ENCODE measurements at places on chromosomes 7 and 10.
A peak's percentile ranks its signal among the peaks of the same experiment; 100 is the strongest.

GRCh38 chr10:6593241-6593671 is 13.2 kb upstream of the PRKCQ start:
- no peak for DNase-seq

- DNase-seq, result no peak
These were observed 225.6 kb downstream of the ARL4A start for GRCh38 chr7:12913002-12913401.

GRCh38 chr10:73997461-73997786 is 492 bp upstream of the VCL start:
- DNase-seq, result no peak

DNA sequence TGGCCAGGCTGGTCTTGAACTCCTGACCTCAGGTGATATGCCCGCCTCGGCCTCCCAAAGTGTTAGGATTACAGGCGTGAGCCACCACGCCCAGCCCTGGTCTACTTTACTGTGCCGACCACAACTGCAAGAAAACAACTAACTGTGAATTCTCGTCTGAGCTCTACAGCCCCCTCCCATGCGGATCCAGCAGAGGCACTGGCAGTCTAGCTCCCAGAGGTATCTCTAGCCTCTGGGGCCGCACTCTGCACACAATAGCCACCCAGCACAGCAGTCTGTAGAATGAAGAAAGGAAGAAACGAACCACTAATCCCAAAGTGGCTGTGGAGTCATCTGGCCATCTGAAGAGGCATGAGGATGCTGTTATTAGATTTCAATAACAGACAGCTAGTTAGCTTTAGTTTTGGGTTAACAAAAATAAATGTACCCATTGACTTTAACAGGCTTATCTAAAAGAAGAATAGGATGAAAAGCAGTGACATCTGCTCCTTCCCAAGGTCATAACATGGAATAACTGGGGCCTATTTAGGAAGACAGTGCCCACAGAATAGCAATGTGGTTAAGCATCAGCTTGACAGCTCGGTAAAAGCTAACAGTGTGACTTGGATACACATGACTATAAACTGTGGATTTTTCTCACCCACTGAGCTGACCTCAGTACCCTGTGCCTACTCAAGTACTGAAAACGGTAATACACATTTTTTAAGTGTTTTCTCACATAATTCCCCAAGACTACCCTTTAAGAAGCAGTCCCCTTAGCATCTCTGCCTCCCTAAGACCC is 131.9 kb downstream of the TNS3 start:
- DNase-seq, result no peak

DNA sequence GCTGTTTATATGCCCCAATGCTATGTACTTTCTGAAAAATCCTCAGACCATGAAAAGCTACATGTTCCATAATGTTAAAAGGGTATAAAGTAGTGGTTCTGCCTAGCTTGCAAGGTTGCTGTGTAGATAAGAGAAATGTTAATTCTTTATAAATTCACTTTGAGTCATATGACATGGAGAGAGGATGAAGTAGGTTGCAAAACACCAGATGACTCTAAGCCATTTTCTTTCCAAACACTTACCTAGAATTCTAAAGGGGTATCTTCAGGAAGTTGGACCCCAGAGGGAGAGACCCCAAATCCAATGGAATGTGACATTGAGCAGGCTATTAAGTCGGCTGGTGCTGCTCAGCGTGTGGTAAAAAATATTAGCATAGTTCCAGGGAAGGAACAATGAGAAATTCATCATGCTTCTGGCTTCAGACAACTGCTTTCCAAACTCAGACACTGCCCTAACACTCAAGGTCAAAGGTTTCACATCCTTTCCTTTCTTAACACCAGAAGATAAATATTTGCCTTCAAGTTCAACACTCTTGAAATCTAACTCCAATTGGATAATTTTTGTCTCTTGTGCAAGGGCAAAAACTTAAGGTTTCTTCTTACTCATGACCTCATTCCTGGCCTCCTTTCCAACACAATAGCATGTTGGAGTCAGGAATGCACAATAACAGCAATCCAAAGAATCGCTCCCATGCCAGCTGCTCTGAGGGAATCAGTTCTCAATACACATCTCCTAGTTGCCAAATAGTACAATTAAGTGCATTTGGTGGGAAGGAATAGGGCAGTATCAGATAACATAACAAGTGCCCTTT is 100.7 kb upstream of the AFAP1L2 start:
- DNase-seq, result no peak

DNA sequence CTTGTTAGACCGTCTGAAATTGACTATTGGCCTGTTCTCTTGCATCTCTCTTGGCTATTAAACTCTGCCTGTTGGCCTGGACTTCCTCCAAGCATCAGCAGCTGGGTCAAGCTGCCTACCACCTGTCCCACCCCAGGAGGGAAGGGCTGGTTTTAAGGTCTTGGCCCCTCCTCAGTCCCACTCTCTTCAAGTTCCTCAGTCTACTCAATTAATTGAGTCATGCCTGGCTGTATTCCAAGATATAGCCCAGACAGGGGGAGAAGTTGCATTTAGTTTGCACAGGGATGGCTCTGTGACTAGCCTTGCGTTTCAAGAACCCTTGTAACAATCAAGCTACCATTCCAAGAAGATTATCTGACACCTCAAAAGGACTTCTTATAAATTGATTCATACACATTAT is 113.8 kb upstream of the GLI3 start:
- no peak for DNase-seq

DNA sequence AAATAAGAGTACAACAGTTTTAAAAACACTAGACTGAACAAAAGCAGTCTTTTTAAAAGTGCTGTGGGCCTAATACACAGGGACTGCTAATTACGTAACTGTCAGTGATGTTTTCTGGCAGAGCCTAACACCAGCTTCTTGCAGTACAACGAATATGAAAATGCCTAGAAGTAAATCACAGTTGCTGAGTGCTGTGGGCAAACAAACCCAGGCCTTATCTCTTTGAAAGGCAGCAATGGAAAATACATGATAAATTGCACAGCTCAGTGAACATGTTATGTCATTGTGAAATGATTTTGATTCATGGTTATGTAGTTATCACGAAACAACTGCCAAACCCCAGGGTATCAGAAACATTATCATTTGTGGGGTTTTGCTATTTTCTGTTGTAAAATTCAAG is 428.4 kb downstream of the GFRA1 start:
- no peak for DNase-seq

DNA sequence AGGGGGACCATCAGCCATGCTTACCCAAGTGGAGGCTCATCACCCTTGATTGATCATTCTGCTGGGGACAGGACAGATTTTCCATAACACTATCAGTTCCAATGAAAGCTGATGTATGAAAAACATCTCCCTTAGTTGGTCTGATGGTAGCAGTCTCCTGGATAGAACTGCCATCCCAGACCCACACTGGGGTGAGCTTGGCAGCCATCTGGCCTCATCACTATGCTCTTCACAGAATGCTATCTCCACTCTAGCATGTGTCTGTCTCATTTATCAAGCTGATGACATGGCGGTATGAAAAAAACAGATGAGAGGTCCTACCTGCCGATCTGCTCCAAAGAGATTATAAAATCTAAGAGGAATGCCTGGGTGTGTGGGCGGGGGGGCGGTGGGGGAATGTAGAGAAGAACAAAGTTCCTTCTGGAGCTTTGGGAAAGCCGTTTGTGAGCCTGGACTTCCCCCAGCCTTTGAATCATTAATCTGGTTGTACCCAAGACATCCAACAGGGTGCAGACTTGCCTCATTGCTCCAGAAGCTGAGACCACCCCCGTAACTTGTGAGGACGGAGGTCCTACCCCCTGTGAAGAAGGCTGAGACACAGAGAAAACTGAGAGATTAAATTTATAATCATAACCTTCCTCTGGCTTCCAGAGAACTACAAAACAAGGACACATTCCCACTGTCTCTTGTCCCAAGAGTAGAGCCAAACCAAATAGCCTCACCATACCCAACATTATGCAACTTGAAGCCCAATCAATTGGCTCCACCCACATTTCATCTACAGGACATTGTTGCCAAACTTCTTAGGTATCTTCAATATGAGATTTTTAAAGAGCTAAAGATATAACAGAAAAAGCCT is 340.8 kb downstream of the KCNMA1 start:
- no peak for DNase-seq

- peak; percentile 46 for DNase-seq
These were observed 47.4 kb downstream of the DENND11 start for GRCh38 chr7:141654551-141654950.

GRCh38 chr10:96700374-96701099 is 19.8 kb downstream of the PIK3AP1 start:
- DNase-seq, result no peak

- DNase-seq, result no peak
These were observed 20.2 kb downstream of the CREB3L2 start for GRCh38 chr7:137981668-137982067.

DNA sequence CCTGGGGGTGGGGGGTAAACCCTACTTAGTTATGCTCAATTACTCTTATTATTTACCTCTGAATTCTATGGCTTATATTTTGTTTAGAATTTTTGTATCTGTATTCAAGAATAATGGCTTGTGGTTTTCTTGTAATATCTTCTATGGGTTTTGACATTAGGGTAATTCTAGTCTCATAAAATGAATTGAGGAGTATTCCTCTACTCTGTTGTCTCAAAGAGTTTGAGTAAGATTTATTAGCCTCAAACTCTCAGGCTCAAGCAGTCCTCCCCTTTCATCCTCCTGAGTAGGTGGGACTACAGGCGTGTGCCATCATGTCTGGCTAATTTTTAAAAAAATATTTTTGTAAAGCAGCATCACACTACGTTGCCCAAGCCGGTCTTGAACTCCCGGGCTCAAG is 19.6 kb upstream of the UCMA start:
- DNase-seq, result no peak
